ENCODE measurements at places on chromosomes 3 and 15. TPM values are rescaled to one million over a fixed set of nuclear protein-coding genes. Genes with fewer than 3 reads are reported as not detected.

DNA sequence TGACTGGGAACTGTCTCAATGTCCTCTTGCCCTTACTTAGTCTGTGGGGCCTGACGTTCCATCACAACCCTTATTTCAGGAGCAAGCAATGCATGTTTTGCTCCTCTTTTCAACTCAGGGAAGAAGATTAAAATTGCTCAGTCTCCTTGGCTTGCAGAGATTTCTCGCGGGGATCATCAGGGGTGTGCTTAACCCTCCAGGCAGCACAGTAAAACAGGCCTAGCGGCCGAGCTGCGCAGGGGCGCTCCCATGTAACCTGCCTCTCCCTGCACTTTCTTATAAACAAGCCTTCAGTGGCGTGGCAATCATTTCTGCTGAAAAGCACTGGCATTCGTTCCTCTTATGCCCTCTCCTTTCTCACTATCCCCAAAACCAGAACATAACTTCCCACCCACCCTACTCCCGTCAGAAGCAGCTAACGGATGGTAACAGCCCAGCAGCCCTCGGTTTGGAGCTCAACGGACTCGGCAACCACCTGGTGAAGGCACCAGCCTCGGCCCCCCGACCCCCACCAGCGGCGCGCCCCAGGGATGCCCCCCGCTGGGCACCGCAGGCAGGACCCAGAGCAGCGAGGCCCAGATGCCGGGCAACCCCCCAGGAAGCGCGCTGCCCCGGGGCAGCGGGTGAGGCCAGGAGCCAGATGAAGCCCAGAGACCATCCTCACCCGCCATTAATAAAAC is 1.1 kb downstream of the MCF2L2 start:
- DNase-seq: no peak

LYZL4 gene
- polyA plus RNA-seq: not detected

DNAH1 gene
- polyA plus RNA-seq: 5.6 TPM

DNA sequence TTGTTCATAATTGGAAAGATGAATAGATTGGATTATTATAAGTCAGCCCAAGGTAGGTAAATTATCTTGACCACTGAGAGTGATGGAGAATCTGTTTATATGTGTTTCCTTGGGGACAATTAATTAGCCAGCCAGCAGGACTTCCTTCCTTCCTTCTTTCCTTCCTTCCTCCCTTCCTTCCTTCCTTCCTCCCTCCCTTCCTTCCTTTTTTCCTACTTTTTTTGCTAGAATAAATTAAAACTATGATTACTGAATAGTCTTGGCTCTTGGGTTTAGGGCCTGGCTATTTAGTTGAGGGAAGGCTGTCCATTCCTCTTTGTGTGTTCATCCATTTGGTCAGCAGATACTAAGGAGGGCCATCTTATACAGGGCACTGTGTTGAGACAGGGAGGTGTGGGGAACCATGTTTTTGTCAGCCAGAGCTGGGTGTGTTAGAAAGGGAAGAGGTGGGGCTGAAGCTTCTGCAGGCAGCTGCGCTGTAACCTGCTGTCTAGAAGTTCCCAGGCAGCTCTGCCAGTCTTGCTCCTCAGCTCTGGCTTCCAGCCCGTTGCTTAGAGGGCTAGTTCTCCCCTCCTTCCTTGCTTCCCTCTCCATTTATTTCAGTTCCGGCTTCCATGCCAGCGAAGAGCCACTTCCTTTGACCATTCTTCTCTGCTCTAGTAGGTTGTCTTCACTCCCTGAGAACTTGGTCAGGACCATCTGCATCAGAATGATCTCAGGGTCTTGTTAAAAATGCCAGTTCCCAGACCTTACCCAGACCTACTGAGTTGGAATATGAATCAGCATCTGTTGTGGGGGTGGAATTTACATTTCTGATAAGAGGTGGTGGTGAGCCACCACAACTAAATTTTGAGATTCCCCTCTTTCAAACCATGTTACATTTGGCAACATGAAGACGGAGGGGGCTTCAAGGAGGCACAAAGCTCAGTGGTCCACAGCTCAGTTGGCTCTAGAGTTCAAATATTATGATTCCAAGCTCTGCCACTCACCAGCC is 113.9 kb downstream of the DGKG start:
- DNase-seq: no peak

DNA sequence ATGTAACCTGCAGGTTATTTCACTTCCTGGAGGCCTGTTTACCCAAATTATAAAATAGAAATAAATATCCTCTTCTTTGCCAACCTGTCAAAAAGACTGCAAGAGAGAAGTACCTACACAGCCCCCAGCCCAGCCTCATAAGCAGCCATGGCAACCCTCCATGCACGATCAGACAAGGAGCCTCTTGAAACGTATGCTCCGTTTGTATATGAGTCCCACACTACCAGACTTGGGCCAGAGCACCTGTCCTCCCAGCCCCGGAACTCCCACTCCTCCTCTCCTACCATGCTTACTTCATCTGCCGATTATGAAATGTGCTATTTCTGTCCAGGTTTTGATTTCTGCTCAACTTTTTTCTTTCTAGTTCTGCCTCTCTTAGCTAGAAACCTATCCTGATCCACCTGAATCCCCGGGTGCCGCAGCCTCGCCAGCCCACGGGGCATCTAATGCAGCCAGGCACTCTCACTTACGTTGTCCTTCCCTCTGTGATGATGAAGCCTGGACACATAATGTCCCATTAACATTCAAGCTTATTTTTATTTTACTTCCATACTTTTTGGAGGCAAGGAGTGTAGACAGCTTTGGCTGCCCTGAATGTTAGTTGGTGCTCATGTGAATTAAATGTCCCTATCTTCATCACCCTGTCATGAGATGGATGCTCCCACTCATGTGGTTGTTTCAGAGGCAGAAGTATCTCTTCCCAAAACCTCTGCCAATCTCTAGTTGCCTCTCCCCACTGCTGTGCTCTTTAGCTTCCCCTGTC is 73.8 kb downstream of the MB21D2 start:
- DNase-seq: no peak

- DNase-seq: no peak
Observed at GRCh38 chr15:86002444-86002843, 77.2 kb upstream of the AGBL1 start.

- no peak for DNase-seq
Observed at GRCh38 chr3:55406696-55407425, 80.2 kb downstream of the WNT5A start.

CP gene
- polyA plus RNA-seq: 1.6 TPM

SENP7 gene
- 76.1 TPM for polyA plus RNA-seq

ARGFX gene
- not detected for polyA plus RNA-seq

- DNase-seq: no peak
Observed at GRCh38 chr3:152742368-152743347, 92.3 kb upstream of the P2RY1 start.

FBXW12 gene
- 0.37 TPM for polyA plus RNA-seq

DNA sequence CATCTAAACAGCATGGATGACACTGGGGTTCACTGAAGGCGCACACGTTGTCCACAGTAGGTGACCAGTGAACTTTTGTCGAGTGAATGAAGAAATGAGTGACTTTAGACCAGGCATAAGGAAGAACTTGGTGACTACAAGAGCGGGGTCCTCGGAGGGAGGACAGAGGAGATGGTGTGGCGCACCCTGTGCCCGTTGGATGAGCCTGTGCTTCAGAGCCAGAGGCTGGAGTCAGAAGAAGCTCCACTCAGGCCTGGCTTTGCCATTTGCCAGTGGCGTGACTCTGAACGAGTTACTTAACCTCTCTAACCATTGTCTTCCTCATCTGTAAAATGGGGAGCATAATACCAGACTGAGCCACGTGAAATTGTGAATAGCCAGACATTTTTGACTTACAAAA is 42.2 kb downstream of the MUC4 start:
- DNase-seq: no peak

LIPH gene
- 1.4 TPM for polyA plus RNA-seq

DNA sequence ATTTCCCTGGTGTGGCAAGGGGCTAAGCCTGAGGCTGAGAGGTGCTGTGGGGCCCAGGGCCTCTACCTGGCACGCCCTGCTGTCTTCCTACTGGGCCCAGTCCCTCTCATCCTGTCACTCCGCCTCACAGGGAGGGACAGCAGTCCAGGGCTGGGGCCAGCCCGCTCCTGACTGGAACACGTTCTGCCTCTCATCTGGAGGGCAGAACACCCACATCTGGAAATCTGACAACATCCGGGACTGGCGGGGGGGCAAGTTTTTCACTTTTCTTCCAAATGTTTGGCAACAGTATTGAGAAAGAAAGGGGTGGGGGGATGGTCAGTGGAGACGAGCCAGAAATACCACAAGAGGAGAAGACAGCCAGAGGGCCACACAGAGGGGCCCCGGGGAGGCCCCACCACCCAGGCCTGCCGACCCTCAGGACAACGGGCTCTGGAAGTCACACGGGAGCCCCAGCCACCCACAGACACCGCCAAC is 1.8 kb upstream of the MYL3 start:
- DNase-seq: no peak

GRCh38 chr15:68627476-68627875 is 48.7 kb downstream of the CORO2B start:
- no peak for DNase-seq

GRCh38 chr3:87120881-87121280 is 106.2 kb upstream of the CHMP2B start:
- DNase-seq: no peak
